ENCODE measurements at places on chromosomes 12 and 14. TPM values are rescaled to one million over a fixed set of nuclear protein-coding genes. Genes with fewer than 3 reads are reported as not detected.

DNA sequence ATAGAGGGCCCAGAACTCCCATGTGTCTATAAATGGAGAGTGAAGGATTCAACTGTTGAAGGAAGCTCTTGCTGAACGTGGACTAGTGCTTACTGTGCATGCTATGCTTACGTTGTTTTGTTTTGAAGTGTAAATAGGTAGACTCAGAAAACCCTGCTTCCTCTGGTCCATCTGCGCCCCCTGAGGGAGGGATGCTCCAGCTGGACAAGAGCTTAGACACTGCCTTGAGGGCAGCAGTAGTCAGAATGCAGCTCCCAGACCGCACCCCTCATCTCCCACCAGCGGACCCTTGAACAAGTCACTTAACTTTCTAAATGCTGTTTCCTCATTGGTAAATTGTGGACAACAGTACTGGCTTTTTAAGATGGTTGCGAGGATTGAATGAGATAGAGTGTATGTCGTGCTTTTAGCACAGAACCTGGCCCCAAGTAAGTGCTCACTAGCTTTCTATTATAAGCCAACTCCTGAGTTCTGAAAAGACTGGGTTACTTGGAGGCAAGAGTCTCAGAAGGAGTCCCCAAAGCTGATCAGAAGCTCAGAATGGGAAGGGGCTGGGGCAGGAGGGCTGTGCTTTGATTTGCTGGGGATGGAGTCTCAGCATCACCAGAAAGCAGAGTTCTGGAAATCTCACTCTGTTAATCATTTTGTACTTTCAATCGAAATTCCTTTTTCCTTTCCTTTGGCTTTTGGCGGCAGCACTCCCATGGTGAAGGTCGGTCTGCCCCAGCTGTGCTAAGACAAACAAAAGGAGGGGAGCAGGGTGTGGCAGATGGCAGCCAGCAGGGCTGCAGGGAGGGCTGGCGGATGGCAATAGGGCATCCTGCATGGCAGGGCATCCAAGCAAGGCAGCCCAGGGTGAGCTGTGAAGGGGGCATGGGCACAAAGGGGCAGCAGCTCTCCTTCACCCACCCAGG, 15.6 kb downstream of the AGAP2 start:
- no peak for DNase-seq

GRCh38 chr12:128388461-128389000, 121.6 kb downstream of the TMEM132C start:
- DNase-seq = peak; percentile 19

The LHX5 gene
- polyA plus RNA-seq = not detected

The PPM1H gene
- polyA plus RNA-seq = 1.2 TPM

The C1RL gene
- 2.7 TPM for polyA plus RNA-seq
